A549 treated with RU486 at 1 μM for 4 hours (cell line): ENCODE measurements at places on chromosomes 3 and 15. TPM values are rescaled to one million over a fixed set of nuclear protein-coding genes. Genes with fewer than 3 reads are reported as not detected.

The HPS3 gene
- total RNA-seq = 27.1 to 38.8 TPM (median 35.9 TPM) in 5 replicates

The AADACL2 gene
- total RNA-seq = not detected in 5 replicates

The NR1I2 gene
- total RNA-seq = not detected in 5 replicates

The MLH1 gene
- 31.4 to 44.6 TPM (median 32.2 TPM) in 5 replicates for total RNA-seq

The LRRN1 gene
- not detected in 5 replicates for total RNA-seq

The LSMEM2 gene
- 0.13 TPM in 1 of 5 replicates, not detected in the others for total RNA-seq

The AMIGO3 gene
- 0.35 to 0.85 TPM (median 0.59 TPM) in 5 replicates for total RNA-seq

The ONECUT1 gene
- total RNA-seq = 0.11 to 0.31 TPM (median 0.18 TPM) in 5 replicates

The SAMMSON gene
- total RNA-seq = not detected in 5 replicates

The XYLB gene
- 3.6 to 4.6 TPM (median 4.0 TPM) in 5 replicates for total RNA-seq

The CXCR6 gene
- total RNA-seq = not detected in 5 replicates

The FBXO45 gene
- 3.0 to 8.5 TPM (median 7.5 TPM) in 5 replicates for total RNA-seq

The OXTR gene
- total RNA-seq = 6.8 to 9.4 TPM (median 8.8 TPM) in 5 replicates

The SLC2A2 gene
- not detected in 5 replicates for total RNA-seq

The IL17RB gene
- total RNA-seq = 0.77 to 1.8 TPM (median 1.0 TPM) in 5 replicates

The IL17RE gene
- 0.88 to 1.8 TPM (median 1.5 TPM) in 5 replicates for total RNA-seq

The TMEM207 gene
- total RNA-seq = not detected in 5 replicates

The GOLGA6D gene
- total RNA-seq = 0.07 to 0.12 TPM in 2 of 5 replicates, not detected in the others

The CCR3 gene
- not detected in 5 replicates for total RNA-seq

The EIF5A2 gene
- total RNA-seq = 9.7 to 15.9 TPM (median 15.1 TPM) in 5 replicates

The ROPN1 gene
- total RNA-seq = not detected in 5 replicates

The COL6A6 gene
- not detected in 5 replicates for total RNA-seq

The U2SURP gene
- 52.6 to 125 TPM (median 91.9 TPM) in 5 replicates for total RNA-seq

The SPINT1 gene
- 0.87 to 1.5 TPM (median 1.1 TPM) in 5 replicates for total RNA-seq

The CLEC3B gene
- 0.25 TPM in 1 of 5 replicates, not detected in the others for total RNA-seq

The GP5 gene
- total RNA-seq = 0.03 TPM in 1 of 5 replicates, not detected in the others
